EL (cell line): ENCODE measurements at places on chromosomes 5 and 9.
A peak's percentile ranks its signal among the peaks of the same experiment; 100 is the strongest.

- DNase-seq, result peak; percentile 62
Observed at GRCh38 chr5:78985116-78985724, at the start of gene ARSB. TSS of gene ARSB (minus strand) at chr5:78985310. CDS start at chr5:78985248, 62 bp downstream.

GRCh38 chr5:65695162-65695755 is 26.6 kb downstream of the SGTB start:
- DNase-seq, result no peak

- no peak for DNase-seq
Observed at GRCh38 chr5:96839071-96839592, 31.4 kb upstream of the ERAP1 start.

- no peak for DNase-seq
Observed at GRCh38 chr5:158079097-158079496, 220.2 kb upstream of the CLINT1 start.

- no peak for DNase-seq
Observed at GRCh38 chr9:72156586-72156985, 7.3 kb downstream of the GDA start.

DNA sequence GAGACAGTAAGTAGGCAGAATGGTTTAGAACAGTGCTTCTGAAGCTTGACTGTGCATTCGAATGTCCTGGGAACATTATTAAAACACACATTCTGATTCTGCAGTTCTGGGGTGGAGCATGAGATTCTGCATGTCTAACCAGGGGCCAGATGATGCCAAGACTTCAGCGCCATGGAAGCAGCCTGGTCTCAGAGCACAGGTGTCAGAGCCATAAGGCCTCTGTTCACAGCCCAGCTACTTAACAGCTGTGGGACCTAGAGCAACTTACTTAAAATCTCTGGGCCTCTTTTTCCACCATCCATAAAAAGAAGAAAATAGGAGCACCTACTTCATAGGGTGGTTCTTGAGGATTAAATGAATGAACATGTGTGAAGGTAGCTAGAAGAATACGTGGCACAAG is 84.0 kb downstream of the GNAQ start:
- no peak for DNase-seq

DNA sequence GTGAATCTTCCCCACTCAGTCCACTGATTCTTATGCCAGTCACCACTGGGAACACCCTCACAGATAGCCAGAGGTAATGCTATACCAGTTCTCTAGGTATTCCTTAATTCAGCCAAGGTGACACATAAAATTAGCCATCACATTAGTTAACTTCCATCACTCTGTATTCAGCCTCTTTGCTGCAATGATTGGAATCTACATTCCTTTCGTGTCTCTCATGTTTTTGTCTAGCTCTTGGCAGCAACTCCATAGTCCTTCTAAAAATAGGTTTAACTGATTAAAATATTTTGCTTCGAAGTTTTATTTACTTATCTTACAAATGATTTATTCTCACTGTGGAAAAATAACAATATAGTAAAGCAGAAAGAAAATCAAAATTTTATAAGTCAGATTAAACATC is 19.6 kb upstream of the RNF20 start:
- DNase-seq, result peak; percentile 81

DNA sequence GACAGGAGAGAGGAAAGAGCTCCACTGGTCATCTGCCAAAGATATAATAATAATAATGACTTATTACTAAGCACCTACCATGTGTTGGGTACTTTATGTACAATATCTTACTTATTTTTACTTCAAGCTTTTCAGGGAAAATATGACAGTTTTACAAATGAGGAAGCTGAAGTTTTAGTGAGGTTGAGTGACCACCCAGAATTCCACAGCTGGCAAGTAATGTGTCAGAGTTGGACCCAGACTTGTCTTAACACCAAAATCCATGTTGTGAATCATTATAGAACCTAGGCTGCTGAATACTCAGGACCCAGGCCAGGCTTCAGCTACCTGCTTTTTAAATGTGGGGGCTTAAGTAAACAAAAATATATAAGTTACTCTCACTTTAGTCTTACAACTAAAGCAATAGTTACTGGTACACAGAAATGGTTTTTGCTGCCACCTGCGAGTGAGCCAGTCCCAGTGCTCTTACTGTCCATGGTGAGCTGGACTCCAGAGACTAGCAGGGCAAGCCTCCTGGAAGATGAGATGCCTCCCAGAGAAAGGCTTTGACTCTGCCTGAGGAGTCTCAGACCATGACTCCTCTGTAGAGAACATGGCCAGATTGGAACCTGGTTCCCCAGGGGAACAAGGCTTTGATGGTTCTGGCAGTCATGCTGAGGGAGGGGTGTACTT is 29.9 kb downstream of the RUSC2 start:
- DNase-seq, result peak; percentile 58

DNA sequence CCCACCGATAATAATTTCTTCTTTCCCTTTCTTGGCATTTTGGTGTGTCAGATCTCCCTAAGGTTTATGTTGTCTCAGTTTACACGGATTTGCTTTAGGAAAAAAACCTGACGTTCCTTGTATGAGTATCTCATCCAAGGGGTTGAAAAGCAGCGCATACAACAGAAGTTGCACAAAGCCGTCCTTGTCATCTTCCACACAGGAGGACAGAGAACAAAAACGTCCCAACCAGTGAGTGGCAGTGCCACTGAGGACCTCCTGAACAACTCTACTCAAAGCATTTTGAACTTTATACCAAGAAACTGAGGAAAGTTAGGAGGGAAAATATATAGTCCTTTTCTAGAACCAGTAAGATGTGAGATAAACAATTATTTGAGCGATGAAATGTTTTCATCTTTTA is 547.0 kb downstream of the PDE4D start:
- no peak for DNase-seq

DNA sequence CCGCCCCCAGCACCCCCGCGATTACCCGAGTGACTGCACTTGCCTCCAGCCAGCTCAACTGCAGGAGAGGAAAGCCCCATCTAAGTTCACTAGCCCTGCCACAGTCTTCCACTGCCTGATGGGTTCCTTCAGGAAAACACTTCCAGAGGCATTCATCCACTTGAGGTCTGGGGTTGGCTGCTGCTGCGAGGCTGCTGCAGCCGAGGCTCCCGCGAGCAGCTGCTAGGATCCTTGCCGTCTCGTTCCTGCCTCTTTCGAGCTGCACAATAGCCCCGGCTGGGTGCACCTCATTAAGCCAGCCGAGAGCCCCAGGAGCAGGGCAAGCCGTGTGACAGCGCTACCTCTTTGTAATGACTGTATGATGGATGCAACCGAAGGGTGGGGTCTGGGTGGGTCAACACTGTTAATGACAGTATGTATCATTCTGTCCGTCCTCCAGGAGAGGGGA is 24.2 kb upstream of the ELAVL2 start:
- no peak for DNase-seq

DNA sequence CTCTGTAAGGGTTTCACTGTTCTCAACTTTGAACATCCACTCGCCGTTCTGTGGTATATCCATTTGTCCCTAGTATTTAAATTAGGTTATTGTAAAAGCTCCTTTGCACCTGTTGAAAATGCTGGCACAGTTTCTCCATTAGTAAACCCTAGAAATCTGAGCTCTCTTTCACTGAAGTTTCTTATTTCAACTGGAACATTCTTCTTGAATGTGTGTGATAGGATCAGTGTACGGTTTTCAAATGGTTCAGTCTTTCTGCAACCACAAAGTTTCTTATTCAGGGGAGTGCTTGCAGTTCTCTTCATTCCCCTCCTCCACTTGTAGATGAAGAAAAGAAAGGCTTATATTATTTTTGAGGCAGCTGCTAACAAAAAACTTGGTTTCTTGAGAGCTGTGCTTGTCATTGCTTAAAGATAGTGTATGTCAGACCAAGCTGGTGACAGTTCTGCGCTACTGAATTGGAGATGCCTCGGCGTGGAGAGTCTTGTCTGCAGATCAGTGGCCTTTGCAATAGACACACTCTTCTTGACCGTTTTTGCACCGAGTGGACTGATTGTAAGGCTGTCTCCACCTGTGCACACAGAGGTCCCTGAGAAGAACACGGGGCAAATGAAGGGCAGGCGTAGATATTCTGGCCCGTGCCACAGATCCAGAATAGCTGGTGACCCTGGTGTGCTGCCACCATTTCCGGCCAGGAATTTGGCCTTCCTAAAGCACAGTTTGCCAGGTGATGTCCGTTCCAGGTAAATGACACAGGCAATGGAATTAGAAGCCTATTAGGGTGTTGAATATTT is 102.2 kb downstream of the TRIO start:
- no peak for DNase-seq

DNA sequence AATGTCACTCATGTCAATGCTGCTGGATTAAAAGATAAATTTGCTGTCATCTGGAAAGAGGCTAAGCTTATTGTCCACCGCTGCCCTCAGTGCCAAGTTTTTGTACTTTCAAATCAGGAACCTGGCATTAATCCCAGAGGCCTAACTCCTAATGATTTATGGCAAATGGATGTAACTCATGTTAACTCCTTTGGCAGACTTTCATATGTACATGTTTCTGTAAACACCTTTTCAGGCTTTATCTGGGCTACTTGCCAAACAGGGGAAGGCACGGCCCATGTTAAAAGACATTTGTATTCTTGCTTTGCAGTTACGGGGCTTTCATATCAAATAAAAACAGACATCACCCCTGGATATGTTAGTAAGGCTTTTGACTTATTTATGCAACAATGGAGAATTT is 608.0 kb upstream of the ACO1 start:
- no peak for DNase-seq

DNA sequence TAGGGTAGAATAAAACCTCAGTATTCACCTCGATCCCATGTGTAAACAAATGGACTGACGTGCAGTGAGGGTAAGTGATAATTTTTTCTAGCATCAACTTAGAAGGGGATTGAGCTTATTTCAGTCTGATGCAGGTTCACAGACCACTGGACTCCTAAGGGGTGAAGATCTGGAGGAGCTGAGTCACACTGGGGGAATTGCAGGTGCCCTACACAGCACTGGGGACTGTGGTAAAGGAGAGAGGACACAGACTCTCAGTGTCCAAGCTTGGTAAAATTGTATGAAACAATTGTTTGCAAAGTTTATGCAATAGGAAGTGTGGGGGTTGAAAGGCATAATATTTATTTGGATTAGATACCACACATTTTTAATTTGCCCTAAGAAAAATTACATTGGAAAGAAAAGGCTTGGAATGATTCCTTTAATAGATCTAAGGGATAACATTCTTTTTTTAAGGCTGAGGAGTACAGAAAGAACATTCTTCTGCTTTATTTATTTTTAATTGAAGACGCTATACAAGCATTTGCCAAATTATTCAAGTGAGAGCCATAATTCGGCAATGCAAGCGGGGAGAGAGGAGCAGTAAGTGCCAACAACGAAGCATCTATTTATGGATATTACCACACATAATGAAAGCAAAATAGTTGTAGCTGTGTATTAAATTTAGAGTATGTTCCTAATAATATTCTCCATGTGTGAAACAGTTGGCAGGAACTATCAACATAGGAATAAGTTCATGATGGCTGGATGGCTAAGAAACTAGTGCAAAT is 766.9 kb upstream of the ADAMTS16 start:
- no peak for DNase-seq

- peak; percentile 31 for DNase-seq
Observed at GRCh38 chr5:141478321-141478945, 2.7 kb downstream of the PCDHGC3 start.

DNA sequence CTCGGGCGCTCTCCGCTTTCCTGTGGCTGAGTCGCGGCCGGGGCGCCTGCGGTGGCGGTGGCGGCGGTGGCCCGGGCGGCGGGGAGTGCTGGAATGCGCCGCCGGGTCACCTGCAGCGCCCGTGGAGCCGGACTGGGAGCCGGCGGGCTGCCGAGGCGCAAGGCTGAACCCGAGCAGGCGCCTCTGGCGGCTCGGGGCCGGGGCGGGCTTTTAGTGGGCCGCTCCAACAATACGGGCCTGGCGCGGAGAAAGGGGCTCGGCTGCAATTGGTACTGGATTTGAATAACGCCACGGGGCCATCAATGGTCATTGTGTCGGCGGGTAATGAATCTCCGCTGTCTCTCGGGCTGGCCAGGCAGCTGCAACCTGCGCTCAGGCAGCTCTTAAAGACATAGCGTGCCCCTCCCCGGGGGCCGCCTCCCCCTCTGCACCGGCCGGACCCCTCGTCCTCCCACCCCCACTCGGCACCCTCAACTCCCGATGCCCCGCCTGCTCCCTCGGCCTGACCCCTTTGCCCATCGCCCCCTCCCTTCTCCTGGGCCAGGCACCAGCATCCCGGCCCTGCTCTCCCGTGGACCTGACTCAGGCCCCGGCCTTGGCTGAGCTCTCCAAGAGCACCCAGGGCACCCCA is 22.1 kb downstream of the URM1 start:
- no peak for DNase-seq

- no peak for DNase-seq
Observed at GRCh38 chr5:131481569-131481968, 153.5 kb downstream of the RAPGEF6 start.

GRCh38 chr5:10233505-10233904 is 16.2 kb downstream of the ATPSCKMT start:
- DNase-seq, result peak; percentile 96

- no peak for DNase-seq
Observed at GRCh38 chr9:137764981-137765380, 112.6 kb upstream of the CACNA1B start.

- no peak for DNase-seq
Observed at GRCh38 chr5:116265471-116265870, 180.6 kb downstream of the COMMD10 start.

GRCh38 chr9:84997472-84997871 is 327.9 kb downstream of the NTRK2 start:
- DNase-seq, result no peak

DNA sequence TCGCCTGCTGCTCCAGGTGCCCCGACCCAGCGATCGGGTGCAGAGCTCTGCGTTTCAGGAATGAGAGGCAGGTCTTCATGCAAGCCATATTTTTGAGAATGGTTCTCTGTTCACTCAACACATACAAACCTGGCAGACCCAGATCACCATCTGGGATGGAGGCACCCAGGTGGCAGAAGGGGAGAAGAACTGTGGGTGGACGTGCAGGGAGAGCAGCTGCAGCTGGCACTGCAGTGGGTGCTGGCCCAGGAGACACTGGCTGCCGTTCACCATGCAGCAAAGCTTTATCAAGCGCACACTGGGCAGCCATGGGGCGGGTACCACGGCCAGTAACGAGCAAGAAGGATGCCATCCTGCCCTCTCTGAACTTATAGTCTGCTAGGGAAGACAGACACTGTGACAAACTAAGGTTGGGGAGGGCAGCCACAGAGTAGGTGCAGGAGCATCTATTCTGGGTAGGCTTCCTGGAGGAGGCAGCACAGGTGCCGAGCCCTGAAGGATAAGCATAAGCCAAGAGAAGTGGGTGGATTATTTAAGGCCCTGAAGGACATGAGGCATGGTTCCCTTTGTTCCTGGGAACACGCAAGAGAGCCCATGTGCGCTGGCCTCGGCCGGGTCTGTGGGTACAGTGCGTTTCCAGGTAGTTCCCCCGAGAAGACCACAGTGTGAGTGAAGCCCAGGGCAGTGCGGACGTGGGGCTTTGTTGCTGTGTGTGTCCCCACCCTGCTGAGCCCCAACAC is 46.2 kb upstream of the FCN2 start:
- no peak for DNase-seq
